ENCODE measurements at places on chromosomes 1 and 21.

- DNase-seq, result no peak
These were observed 7.5 kb upstream of the LAPTM5 start for GRCh38 chr1:30764939-30765555.

- no peak for DNase-seq
These were observed 182.7 kb downstream of the GRIK3 start for GRCh38 chr1:36851595-36851994.

- no peak for DNase-seq
These were observed 35.8 kb downstream of the PTPRF start for GRCh38 chr1:43566382-43567044.

- DNase-seq, result no peak
These were observed 894 bp downstream of the EPB41 start for GRCh38 chr1:28915031-28915895.

GRCh38 chr1:10665930-10666850, 130.3 kb downstream of the CASZ1 start:
- DNase-seq, result no peak

- DNase-seq, result no peak
These were observed 56.2 kb upstream of the RASAL2 start for GRCh38 chr1:178037510-178038253.

DNA sequence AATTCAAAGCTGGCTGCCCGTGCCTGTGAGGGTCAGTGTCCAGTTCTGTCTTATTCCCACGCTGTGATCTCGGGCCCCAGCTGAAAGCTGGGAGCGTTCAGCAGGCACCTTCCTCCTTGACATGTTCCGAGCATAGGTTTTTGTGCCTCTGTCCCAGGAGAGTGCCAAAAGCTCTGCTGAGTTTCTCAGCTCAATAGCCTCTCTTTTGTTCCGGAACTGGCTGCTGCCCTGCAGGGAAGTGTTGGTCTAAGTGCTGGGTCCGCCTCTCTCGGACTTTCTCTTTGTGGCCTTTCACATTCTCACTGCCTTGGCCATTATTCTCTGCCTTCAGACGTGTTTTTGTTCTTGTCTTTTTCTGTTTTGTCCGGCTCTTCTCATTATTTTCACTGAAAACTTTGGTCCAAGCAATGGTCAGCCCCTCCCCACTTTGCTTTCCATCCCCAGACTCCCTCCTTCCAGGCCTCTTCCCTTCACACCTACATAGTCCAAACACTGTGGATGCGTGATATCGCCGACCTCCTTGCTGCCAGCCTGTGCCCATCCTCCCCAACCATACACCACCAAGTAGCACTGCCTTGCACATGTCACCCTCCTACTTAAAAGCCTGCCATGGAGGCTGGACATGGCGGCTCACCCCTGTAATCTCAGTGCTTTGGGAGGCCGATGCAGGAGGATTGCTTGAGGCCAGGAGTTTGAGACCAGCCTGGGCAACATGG, 233.8 kb downstream of the RHOU start:
- DNase-seq, result no peak

- no peak for DNase-seq
These were observed 3.4 kb downstream of the CTTNBP2NL start for GRCh38 chr1:112399456-112399855.

GRCh38 chr1:108850929-108851328, 6.0 kb downstream of the AKNAD1 start:
- no peak for DNase-seq

DNA sequence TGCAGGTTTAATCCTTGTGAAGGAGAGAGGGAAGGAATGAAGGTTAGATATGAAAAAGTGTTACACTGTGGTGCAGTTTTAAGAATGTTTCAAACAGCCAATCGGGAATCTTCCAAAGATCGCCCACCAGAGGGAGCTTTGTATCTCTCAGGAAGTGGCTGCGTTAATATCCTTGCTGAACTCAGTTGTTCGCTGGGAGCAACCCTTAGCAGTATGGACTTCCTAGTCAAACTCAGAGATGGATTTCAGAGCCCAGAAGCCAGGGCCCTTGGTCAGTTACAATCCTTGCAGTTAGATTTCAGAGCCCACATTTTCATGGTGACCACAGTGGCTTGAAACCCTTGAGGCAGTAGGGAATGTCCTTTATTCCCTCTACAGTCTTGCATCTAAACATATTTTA, 136.2 kb downstream of the NTNG1 start:
- DNase-seq, result peak; percentile 17

- no peak for DNase-seq
These were observed 12.1 kb upstream of the LRP8 start for GRCh38 chr1:53339736-53340635.

DNA sequence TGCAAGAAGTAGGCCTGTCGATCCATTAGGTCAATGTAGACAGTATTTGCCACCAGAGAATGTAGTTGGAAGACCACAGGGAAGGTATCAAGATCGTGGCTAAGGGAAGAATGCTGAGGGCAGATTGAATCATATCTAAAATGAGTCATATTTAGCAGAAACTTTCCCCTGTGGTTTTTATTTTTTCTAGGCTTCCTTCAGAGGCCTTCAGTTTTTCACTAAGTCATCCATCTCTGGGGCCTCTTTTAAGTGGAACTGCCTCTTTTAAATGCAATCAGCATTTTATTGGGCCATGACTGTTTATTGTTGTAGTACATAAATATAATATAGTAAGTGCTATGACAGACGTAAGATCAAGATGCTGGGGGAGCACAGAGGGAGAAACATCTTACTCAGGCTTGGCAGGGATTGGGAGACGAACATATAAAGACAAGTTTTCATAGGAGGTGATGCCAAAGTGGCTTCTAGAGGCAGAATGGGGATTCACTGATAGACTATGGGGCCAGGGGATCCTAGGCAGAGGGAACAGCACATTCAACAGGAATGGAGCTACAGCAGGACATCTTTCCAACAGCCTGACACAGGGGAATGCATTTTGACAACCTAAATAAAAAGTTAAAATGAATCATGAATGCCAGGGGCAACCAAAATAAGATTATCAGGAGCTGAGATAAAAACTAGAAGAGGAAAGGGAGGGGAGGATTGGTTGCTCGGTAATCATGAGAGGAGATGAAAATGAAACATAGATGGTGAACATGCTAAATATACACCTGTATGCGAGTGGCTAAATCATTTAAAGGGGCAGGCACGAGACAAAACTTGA, 20.1 kb downstream of the UBE2U start:
- DNase-seq, result peak; percentile 85

GRCh38 chr1:208559597-208560329, 315.6 kb upstream of the PLXNA2 start:
- DNase-seq, result no peak

GRCh38 chr21:40128891-40129290, 261.7 kb downstream of the PCP4 start:
- DNase-seq, result no peak

- DNase-seq, result no peak
These were observed 2.7 kb upstream of the PTPN22 start for GRCh38 chr1:113874012-113874879.

- DNase-seq, result no peak
These were observed 160.5 kb downstream of the LRRC7 start for GRCh38 chr1:69728206-69728605.

GRCh38 chr1:205692423-205692822, 12.1 kb upstream of the SLC45A3 start:
- DNase-seq, result no peak

- no peak for DNase-seq
These were observed 99.8 kb upstream of the CAMK1G start for GRCh38 chr1:209483691-209484090.

DNA sequence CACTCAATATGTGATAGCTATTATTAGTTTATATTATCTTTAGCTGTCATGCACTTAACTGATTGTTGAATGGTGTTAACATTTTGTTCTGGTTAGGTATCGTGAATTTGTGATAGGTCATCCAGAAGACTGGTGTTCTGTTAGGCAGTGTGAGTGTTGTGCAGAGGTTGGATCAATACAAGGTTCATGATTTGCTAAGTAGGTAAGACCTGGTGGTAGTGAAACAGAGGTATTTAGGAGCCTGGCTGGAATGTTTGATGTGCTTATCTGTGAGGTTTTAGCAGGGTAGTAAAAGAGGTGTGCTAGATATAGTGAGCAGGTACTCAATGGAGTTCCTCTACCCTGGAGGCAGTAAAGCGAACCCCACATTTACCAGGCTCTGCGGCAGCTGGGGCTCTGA, 20.3 kb upstream of the FCRL4 start:
- DNase-seq, result no peak

DNA sequence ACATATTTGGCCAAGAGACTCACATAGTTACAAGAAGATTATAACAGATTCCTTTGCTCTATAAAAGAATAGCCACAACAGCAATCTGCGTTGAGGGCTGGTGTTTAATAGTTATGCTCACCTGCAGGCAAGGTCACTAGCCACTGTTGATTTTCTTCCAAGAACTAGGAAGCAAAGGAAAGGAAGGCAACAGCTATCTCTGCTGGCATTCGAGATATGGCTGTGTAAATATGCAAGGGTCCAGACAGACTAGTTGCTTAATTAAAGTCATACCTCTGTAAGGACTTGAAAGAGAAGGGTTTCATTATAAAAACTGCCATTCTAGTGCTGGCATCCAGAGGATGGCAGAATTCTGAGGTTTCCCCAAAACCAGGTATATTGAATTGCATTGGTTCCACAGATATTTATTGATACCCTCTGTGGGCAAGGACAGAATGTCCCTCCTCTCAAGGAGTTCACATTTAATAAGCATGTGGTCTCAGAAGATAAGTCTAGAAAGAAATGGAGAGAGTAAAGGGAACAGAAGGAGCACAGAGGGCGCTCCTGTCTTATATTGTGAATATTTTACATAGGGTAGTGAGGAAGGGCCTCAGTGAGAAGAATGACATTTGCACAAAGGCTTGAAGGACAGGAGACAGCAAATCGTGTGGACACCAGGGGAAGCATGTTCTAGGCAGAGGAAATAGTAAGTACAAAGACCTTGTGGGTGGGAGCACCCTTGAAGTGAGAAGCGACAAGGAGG, 23.6 kb upstream of the PLEKHA6 start:
- no peak for DNase-seq

GRCh38 chr1:200243042-200243437, 166.8 kb downstream of the ZNF281 start:
- DNase-seq, result no peak

All from non-pigmented ciliary epithelial cell (primary cell).